ENCODE measurements at places on chromosomes 12 and 14.

DNA sequence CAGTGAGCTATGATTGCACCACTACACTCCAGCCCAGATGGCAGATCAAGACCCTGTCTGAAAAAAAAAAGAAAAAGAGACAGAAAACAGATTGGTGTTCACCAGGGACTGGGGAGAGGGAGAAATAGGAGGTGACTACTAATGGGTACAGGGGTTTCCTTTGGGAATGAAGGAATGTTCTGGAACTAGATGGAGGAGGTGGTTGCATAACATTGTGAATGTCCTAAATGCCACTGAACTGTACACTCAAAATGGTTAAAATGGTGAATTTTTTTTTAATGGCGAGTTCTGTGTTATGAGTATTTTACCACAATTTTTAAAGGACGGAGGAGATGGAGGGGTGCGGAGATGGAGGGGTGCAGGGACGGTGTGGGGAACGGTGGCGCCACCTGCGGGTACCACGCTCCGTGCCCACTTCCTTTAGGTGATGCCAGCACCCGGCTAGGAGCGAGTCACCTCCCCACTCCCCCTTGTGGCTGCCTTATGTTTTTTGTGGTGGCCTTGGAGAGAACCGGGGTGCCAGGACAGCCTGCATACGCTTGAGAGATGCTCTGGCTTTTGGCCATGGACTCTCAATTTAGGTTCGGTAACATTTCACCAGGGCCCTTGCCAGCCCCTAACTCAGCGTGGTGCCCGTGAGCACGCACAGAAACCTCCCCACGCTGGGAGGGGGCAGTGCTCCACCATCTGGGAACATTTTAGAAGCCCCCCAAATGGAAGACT, 16.1 kb downstream of the UBC start:
- DNase-seq: no peak

GRCh38 chr14:104390221-104390931, 189.2 kb upstream of the C14orf180 start:
- no peak for DNase-seq

GRCh38 chr12:116876151-116876869, 4.9 kb downstream of the HRK start:
- no peak for DNase-seq

- no peak for DNase-seq
Observed at GRCh38 chr12:467591-467990, 7.9 kb downstream of the B4GALNT3 start.

- DNase-seq: no peak
Observed at GRCh38 chr12:2264651-2265232, 212.0 kb downstream of the CACNA1C start.

DNA sequence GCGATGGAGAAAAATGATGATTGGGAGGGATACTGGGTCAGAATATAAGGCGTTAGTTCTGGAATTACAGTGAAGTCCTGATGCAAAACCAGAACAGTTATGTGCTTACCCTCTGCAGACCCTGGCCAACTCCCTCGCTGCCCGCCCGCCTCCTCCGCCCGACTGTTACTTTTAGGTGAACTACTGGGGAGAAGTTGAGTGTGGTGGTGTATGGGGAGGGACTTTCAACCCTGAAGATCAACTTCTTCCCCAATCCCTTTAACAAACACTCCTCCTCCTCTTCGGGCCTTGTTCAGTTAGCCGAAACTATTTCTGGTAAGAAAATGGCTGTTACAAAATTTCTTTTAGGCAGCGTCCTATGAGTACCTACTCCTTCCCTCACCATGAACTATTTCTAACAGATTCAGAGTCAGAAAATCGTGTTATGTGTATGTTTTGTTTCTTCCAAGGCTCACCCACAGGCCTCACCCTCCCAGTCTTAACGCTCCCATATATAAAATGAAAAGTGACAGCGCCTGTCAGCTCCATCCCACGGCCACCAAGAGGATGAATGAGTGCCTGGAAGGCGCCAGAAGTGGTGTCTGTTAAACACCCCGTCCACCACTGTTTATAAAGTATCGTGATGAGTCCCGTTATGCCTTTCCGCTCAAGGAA, 1.3 kb downstream of the FBXO33 start:
- no peak for DNase-seq

DNA sequence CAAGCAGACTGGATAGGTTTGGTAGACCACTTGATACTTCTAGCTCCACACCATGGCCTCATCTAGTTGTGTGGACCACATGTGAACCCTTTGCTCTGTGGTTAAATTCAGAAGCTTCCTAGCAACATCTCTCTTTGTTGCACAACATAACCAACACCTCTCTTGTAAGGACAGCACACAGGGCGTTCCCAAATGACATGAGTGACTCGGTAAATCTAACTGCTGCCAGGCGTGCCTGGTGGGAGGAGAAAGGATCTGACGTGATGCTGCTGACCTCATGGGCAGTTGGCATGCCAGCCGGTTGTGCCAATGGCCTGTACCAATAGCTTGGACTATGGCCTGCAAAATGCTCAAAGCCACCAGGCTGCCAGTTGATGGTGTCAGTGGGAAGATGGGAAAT, 93.8 kb downstream of the CPSF2 start:
- no peak for DNase-seq

DNA sequence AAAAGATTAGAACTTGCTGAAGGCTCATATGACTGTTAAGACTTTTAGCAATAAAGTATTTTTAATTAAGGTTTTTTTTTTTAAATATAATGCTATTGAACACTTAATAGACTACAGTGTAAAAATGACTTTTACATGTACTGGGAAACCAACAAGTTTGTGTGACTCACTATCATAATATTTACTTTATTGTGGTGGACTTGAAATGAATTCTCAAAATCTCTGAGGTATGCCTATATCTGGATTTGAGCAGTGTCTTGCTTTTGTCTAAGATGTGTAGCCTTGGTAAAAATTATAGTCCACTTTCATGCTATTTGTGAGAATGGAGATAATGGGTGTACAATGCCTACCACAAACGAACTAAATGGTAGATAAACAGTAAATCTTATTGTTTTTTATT, 33.9 kb upstream of the NAV3 start:
- no peak for DNase-seq

- DNase-seq: no peak
Observed at GRCh38 chr12:52890417-52890816, 14.5 kb downstream of the KRT8 start.

DNA sequence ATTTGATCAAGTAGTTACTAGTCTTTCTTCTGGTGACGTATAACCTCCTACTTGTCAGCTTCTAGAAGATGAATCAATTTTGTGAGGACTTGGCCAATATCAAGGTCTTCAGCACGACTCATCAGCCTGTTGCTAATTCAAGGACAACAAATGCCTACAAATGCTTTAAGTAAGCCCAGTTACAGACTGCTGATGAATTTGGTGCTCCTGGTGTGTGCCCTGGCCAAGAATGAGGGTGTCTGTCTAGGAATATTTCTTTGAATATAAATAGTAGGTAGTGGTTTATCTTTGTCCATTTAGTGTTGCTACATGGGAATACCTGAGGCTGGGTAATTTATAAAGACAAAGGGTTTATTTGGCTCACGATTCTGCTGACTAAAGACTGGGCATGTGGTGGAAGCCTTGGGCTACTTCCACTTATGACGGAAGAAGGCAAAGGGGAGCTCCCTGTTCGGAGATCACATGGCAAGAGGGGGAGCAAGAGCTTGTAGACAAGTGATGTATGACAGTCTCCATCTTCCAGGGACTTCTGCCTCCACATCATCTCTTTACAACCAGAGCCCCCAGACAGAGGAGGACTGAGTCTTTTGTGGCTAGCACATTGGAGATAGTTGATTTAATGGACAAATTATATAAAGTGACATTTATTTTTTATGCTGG, 180.2 kb downstream of the CRADD start:
- DNase-seq: no peak

- no peak for DNase-seq
Observed at GRCh38 chr14:99579903-99580571, 24.0 kb downstream of the CCDC85C start.

DNA sequence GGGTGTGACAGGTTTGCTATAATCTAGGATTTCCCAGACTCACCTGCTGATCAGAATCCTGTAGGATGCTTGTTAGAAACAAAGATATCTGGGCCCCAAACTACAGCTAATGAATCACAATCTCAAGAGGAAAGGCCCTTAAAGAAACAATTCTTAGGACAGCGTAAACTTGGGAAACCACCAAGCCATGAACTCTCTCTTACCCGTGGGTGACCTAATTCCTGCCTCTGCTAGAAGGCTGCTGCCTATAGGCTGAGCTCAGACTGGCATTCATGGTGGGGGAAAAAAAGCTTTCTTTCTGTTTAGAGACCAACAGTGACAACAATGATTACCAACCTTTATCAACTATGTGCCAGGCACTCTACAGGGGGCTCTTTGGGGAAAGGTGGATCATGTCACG, 213.9 kb upstream of the FKBP4 start:
- no peak for DNase-seq

DNA sequence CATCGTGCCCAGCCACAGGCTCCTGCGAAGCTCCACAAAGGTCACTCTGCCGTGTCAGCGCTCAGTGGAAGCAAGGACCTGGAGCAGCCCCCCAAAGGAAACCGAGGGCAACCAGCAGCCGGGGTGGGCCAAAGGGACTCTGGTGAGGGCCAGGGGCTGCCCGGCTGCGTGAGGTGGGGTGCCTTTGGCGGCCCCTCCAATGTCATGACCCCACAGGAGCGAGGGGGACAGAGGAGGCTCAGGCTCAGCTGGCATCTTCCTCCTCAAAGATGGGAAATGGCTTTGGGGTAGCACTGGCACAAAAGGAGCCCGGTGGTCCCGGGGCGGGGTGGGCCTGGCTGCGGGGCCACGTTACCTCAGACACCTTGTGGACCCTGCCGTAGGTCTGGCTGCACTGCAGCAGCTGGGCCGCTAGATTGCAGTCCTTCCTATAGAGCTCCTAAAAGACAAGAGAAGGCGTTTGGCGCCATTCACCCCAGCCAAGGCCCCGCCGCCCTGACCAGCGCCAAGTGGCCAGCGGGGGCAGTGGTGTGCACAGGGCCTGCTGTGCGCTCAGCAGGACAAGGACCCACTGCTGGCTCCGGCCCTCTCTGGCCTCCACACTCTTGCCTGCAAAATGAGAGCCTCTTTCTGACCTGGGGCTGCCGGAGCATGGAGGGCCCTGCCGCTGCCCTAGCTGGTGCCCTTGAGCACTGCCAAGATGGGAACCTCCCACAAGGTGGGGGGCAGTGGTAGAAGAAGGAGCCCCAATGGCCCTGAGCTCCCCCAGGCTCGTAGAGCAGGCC, 46.9 kb downstream of the BEGAIN start:
- no peak for DNase-seq

- no peak for DNase-seq
Observed at GRCh38 chr12:6840761-6841515, at the start of gene GNB3. Gene GNB3 (plus strand): TSS chr12:6840925. CDS start chr12:6841288, 363 bp downstream.

GRCh38 chr12:72272091-72272661, at the start of gene TRHDE:
Gene TRHDE (plus strand): TSS chr12:72272370. CDS start chr12:72272644, 274 bp downstream.
- DNase-seq: no peak

DNA sequence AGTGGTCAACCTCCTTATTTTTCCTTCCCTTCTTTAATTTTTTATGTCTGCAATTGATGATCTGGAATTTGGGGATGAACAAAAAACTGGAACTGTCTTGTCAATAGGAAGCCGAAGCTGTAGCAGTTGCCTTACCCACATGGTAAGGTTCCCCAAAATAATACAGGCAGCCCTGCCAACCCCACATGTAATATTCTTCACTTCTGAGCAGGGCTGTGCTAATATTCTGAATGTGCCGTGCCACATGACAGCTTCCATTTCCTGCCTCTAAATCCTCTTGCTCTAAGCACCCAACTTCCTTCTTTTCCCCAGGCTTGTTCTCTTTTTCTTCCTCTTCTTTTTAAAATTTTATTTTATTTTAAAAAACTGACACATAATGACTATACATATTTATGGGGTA, 39.6 kb downstream of the GPATCH2L start:
- no peak for DNase-seq

DNA sequence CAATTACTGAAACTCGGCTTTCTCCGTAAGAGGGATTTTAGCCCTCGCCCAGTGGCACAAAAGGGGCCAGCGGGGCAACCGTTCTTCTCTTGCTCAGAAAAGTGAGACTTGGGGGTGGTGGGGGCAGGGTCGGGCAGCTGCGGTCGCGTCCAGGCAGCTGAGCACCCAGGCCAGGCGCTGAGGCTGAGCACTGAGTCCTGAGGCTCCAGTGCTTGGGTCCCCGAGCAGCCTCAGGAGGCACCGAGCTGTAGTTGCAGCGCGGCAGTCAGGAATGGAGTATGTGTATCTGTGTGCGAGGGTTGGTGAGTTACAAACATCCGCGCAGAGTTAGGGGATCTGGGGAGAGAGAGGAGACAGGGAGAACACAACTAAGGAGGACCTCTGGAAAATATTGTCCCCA, 4.1 kb upstream of the HOXC6 start:
- DNase-seq: no peak

DNA sequence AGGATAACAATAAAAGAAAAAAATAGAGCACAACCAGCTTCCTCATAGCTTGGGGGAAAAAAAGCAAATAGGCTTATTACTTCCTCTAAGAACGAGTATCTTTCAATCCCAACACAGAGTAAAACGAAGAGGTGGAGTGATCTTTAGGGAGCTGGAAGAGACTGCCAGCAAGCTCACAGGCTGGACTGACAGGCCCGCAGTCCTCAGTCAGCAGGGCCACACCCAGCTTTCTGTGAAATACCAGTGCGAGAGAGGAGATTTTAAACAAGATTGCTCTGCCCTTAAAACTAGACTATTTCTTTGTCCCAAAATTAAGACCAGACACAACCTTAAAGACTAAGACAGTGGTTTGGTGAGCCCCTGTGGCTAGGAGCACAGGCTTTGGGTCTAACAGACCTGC, 32.9 kb downstream of the SETD3 start:
- DNase-seq: no peak

DNA sequence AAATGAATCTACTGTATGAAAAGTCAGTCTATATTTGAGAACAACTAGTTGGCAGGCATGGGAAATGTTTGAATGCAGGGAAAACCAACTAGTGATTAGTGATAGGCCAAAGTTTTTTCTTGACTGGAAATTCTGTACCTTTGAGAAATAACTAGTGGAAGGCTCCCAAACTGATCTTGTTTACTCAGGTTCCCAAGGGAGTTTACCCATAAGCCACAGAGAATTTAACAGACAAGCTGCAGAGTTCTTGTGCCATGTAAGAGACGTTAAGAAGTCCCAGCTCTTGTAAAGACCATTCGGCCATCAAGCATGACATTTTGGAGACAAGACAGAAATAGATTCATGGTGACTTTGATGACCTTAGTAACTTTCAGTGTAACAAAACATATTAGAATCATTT, 1882.8 kb upstream of the SEL1L start:
- DNase-seq: no peak
